NCI-H774 (cell line): ENCODE measurements at places on chromosomes 1 and 21.

DNA sequence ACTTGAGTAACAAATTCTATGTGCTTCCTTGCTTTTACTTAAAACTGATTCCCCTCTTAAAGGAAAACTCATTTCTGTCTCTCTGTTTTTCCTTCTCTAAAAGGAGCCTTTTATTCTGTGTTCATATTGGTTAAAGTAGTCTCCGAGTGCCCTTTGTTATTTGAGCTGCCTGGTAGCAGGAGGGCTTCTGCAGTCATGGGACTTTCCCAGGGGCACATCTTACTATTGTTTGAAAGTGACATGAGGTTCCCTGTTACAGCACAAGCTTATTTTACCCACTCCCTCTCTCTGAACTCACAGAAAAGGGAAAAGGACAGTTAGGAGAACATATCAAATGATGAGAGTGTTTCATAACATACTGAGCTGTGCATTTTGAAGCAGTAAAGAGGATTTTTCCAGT is 58.1 kb upstream of the ANGPTL1 start:
- no peak for DNase-seq

DNA sequence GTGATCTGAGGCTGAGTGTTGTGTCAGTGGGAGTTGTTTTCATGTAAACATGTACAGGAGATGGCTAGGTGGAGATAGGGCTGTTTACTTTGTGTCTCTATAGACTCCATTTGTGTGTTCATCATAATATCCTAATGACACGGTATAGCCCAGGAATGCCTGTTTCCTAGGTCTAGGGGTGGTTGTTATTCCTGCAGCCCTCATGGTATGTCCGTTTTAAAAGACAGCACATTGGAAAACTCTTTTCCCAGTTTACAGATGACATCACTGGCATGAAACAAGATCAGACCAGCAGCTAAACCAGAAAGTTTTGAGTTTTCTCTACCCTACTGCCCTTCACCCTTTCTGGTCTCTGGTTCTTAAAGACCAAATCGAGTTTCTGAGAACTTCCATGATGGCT is 227.3 kb upstream of the TMEM51 start:
- DNase-seq, result no peak

DNA sequence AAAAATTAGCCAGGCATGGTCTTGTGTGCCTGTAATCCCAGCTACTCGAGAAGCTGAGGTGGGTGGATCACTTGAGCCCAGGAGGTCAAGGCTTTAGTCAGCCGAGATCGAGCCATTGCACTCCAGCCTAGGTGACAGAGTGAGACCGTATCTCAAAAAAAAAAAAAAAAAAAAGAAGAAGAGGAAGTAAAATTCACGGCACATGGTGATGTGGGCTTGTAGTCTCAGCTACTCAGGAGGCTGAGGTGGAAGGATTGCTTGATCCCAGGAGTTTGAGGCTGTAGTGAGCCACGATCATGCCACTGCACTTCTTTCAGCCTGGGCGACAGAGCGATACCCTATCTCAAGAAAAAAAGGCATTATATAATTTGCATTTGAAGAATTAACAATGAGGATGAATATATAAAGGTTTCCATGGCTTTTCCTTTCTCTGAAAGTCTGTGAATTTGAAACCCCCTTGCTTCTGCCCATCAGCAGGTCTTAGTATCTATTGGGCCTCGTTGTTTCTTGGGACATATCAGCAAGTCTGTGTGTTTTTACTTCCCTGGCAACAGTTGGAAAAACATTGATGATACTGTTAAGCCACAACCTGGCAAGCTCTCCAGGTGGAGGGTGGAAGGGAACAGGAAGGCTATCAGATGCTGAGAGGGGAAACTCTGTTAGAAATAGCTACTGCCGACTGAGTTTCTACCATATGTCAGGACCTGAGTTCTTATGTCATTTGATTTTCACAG is 4.6 kb upstream of the PLA2G2D start:
- no peak for DNase-seq

DNA sequence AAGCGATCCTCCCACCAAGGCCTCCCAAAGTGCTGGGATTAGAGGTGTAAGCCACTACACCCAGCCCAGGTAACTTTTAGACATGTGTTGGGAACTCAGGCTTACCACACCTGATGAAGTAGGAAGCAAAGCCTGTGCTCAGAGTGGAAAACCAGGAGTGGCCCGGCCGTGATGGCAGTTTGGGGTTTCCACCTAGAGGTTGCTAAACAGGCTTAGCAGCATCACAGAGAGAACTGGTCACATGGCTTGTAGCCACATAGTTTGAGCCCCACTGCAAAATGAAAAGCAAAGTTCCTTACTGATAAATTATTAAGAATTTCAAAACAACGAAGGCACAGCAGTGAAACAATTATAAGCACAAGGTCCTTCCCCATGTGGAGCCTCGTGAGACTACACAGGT is 142.6 kb upstream of the CXADR start:
- no peak for DNase-seq

- no peak for DNase-seq
These were observed 133.3 kb upstream of the CHRM3 start for GRCh38 chr1:239253032-239253431.

GRCh38 chr1:248703674-248704073 is 1.1 kb upstream of the OR14I1 start:
- DNase-seq, result no peak

DNA sequence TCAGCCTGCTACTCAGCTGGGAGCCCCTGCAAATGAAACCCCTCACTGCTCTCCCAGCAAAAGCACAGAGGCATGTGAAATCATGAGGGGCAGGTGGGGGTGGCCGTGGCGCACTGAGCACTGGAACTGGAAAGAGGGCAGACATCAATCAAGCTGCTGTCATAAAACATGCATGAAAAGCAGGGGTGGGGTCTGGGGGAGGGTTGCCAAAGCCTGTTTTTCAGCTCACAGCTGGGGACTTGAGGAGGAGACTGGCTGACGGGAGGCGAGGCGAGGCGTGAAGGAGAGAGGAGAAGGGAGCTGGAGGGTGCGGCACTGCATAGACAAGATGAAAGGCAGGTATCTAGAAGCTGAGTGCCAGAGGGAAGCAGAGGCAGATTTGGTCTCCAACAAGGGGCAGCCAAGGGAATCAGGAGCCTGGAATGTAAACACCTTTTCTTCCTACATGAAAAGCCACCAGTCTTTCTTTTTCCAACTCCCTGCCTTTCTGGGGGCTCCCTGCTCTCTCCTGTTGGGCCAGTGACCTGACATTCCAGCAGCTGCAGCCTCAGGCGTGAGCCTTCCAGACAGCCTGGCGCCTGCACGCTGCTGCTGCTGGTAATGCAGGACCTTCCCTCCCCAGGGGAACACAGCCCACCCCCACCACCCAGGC is 87.0 kb downstream of the NMNAT2 start:
- no peak for DNase-seq

DNA sequence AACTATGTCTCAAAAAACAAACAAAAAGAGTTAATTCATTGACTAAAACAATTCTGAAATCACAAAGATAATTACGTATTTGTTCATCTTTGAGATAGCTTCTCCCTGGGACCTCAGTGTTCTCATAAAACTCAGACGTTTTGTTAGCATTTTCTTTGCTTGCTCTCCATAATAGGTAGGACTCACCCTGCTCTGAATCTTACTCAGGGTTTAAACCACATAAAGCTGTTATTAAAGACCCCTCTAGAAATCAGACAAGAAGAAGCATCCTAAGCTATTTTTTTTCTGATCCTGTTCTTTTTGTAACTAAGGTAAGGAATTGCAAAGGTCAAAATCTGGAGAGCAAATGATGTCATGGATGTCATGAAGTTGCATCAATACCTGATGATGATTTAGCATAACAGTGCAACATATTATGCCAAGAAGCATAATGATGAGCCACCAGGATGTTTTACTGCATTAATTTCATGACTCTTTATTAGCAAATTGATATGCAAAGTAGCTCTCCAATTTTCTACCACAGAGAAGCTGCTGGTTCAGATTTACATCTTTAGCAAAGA is 2.4 kb downstream of the FBXO42 start:
- no peak for DNase-seq

DNA sequence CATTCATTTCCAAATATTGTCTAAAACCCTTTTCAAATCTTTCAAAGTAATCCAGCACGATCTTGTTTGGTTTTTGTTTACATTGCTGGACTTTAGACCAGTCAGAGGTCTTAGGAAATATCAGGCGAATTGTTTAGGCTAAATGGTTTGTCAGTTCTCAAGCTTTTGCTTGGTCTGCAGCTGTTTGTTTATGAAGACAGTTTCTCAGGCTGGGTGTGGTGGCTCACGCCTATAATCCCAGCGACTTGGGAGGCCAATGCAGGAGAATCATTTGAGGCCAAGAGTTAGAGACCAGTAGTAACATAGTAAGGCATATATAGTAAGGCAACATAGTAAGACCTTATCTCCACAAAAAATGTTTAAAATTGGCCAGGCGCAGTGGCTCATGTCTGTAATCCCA is 77.5 kb downstream of the DNTTIP2 start:
- no peak for DNase-seq

- DNase-seq, result no peak
These were observed 15.9 kb downstream of the HENMT1 start for GRCh38 chr1:108644984-108645383.

DNA sequence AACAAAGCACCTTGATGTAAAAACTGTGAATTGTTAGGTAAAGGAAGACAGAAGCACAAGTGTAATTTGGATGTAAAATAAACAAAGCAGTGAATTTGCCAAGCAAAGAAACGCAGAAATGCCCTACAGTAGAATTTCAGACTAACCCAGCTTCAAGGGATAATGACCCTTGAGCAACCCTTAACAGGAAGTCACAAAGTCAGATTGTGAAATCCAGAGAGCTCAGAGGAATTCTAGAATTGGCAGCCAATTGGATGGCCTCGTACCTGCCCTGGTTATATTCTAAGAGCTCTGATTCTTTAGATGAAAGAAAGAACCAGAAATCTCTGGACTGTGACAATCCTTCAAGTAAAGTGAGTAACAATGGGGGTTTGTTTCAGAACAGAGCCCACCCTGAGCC is 152.7 kb upstream of the CHRM3 start:
- no peak for DNase-seq

- no peak for DNase-seq
These were observed 142.7 kb upstream of the CSF3R start for GRCh38 chr1:36625253-36625934.

DNA sequence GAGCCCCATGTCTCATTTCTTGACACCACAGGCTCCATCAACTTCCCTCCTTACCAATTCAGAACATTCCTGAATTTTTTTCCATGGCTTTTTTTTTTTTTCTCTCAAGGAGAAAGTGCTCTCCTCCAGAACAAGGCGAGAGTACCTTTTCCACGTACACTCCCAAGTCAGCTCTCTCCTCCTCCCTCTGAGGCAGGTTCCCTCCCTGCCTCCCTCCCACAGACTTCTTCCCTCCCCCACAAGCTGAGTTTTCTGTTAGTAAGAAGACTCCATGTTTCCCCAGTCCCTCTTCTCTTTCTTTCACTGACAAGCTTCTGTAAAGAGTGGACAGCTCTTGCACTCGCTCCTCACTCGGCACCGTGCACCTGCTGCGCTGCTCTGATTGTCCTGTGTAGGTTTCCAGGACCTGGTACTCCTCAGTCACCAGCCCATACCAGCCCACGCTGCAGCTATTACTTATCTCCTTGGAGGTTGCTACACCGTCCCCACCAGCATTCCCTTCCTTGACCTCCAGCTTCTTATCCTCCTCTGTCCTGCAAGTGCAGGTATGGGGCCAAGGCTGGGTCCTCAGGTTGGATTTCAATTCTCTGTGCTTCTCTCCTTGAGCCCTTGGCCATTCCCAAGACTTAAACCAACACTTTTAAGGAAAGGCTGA is 3.8 kb downstream of the TRAF5 start:
- DNase-seq, result no peak

DNA sequence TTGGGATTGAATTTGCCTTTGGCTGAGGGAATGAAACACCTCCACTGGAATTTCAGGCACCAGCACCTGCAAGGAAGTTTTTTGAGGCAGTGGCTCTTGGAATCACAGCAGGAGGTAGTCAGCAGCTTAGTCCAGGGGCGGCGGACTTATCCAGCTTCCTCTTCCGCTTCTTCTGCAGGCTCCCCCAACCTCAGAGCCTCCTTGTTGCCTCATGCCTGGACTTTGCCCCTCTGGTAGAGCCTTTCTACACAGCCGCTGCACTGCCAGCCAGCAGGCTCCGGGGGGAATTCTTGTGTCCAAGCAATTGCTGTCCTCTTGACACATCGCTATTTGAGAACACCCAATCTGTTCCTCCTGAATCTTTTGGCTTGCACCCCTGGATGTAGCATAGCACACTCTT is 4.4 kb upstream of the RHEX start:
- DNase-seq, result no peak

GRCh38 chr1:29593601-29594382 is 357.5 kb downstream of the PTPRU start:
- no peak for DNase-seq

DNA sequence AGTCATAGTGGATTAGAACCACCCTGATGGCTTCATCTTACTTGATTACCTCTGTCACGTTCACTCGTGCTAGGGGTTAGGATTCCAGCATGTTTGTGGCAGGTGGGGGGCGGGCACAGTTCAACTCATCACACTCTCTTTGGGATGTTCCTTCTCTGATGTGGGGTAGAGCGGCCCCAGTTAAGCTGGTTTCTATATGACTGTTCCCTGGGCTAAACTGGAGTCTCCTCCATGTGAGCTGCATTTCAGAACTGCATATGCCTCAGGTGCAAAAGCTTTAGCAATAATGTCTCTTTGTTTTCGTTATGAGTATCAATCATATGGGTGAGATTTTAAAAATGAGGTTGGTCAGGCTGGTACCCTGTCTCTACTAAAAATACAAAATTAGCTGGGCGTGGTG is 393.2 kb downstream of the RPS6KC1 start:
- no peak for DNase-seq

DNA sequence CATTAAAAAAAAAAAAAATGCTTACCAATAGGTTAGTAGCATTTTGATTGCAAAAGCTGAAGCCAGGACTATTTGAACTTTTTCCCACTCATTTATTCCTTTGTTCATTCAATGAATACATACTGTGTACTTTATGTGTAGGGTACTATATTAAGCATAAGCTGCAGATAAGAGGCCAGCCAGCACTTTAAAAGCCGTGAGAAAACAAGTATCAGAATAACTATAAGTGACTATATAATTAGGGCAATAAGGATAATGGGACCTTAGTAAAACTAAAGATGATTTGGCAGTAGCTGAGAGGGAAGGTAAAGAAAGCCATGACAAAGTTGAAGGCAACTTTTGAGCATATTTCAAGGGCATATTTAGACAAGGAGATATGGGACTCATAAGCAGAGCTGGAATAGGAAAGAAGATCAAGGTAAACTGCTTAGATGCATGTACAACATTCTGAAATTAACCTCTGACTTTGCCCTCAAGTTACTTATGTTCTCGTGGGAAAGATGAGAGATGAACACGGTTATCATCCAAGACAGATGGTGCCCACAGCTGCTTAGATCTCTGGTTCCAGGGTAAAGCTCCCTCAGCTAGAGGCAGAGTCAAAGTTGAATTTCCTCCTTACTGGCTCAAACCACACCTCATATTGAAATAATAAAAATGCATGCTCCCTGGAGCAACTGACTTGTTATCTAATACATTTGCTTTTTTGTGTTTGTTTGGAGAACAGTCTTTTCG is 44.0 kb upstream of the FMO2 start:
- DNase-seq, result peak; percentile 27

GRCh38 chr1:38815903-38816627 is 43.5 kb downstream of the RRAGC start:
- DNase-seq, result no peak

GRCh38 chr1:111920221-111921024 is 69.0 kb downstream of the KCND3 start:
- DNase-seq, result peak; percentile 62
